ENCODE measurements at places on chromosomes 3 and 15.

DNA sequence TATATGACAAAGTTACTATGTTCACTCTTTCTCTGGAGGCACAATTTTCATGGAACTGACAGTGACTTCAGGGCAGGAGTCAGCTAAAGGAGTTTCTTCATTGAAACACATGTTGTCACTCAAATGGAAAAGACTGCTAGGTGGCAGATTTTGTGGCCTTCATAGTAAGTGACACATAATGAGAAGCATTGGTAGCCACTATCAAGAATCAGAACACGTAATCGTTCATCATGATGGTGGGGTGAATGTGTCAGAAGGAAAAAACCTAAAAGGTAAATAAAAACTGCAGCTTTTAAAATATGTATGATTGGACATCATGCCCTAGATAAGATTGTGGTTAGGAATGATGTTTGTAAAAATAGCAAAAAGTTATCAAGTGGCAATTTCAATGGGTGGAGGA is 1491.0 kb downstream of the SI start:
- DNase-seq = no peak

DNA sequence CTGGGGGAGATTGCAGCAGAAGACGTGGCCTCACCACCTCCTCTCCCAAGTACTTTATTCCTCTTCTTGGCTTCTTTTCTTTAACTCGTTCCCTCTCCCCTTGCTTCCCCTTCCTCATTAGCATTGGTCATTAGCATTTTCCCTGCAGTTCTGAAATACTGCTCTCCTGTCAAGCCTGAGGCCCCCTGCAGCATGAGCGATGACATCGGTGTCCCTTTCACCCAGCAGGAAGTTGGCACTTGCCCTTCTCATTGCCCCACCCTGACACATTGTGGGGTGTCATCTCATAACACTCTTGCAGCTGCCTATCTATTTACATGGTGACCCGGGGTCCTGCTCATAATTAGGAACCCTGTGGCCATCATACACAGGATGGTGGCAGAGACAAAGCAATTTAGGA is 167.1 kb downstream of the ARRDC4 start:
- no peak for DNase-seq

GRCh38 chr15:88301311-88301710 is 44.8 kb upstream of the NTRK3 start:
- DNase-seq = no peak

DNA sequence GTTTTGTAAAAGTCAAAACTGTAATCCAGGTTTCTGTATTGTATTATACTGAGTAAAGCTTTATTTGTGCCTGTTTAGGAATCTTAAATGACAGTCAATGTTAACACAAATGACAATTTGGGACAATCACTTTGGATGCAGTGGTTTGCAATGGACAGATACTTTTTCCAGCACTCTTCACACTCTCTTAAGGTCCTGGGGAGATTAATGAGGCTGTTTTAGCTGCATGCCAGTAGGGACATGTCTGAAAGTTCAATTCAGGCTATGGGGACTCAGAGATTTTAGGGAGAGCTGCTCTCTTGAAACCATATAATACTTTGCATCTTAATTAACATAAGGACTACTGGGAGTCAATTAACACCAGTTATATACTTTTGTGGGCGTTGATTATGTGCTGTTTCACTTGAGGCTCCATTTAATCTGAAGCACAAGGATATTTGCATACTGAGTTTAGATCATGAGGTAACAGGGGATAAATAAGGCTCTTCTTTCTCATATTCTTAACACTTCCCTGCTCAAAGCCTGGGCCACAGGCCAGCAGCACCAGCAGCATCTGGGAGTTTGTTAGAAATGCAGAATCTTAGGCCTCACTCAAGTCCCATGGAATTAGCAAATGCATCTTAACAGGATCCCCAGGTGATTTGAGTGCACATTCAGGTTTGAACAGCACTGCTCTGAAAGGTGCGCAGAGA is 972.8 kb downstream of the PLOD2 start:
- no peak for DNase-seq

GRCh38 chr15:83930392-83931212 is 276.7 kb downstream of the ADAMTSL3 start:
- DNase-seq = no peak

GRCh38 chr15:91688811-91689210 is 164.7 kb upstream of the SLCO3A1 start:
- DNase-seq = no peak

GRCh38 chr3:13927295-13927694 is 47.4 kb upstream of the WNT7A start:
- DNase-seq = peak; percentile 22

DNA sequence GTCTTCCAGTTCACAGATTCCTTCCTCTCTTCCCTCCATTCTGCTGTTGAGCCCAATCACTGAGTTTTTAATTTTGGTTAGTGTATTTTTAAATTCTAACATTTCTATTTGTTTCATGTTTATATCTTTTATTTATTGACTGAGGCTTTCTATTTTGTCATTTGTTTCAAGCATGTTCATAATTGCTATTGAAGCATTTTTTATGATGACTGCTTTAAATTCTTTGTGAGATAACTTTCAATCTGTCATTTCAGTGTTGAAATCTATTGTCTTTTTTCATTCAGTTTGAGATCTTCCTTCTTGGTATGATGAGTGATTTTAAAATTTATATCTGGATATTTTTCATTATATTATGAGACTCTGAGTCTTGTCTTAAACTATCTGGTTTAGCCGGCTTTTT is 192.3 kb downstream of the RPLP1 start:
- no peak for DNase-seq

- no peak for DNase-seq
These were observed 3.3 kb upstream of the ARIH2 start for GRCh38 chr3:48915296-48915695.

- no peak for DNase-seq
These were observed 109.7 kb downstream of the MFSD1 start for GRCh38 chr3:158911586-158911985.

DNA sequence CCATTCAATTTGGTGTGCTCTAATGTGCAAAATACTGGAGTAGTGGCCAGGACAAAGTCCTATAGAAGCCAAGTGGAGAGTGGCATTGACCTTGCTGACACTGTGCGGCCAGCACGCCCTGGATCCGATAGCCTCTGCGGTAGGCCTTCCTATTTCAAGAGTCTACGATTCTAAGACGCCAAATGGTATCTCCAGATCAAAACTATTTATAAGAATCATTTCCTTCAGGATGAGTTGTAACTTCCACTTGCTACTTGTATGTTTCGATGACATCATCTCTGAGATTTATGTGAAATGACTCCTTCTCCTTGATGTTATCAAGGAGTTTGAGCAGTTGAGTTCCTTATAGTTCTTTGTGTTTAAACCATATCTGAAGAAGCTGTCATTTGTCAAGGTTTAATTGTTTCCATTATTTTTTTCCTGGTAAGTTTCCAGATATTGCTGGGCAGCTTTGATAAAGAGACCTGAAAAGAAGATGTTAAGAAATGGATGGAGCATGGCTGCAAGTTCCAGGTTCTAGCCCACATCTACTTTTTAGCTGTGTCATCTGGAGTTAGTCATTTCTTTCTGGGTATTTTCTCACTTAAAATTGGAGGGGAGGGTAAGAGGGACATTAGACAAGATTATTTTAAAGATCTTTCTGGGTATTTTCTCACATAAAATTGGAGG is 71.8 kb downstream of the TMEM44 start:
- DNase-seq = no peak

DNA sequence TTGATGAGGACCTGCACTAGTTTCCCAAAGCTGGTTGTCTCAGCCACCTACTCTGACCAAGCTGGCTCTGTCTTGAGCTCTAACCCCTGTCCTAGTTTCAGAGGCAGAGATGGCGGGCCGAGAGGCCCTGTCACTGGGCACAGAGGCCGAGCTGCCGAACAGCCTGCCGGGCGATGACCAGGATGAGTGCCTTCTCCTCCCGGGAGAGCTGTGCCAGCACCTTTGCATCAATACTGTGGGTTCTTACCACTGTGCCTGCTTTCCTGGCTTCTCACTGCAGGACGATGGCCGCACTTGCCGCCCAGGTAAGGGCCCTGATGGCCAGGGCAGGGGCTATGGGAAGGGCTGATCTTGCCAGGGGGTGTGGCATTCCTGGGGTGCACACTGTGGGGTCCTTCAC is 69.1 kb downstream of the FBLN2 start:
- no peak for DNase-seq

DNA sequence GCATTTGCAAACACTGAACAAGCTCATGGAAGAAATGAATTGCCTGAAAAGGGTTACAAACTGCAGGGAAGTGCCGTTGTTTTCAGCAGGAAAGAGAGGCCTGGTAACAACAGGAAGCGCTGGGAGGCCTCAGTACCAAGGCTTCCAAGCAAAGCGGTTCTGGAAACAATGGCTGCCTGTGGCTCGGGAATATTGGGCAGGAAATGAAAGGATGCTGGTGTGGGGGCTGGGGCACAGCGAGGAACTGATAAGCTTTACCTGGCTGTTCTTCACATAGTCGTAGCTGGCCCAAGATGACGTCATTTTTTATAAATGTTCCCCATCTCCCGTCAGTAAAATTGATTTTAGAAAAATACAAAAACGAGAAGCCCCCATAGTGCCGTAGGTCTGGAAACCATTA is 55.9 kb downstream of the ARHGAP31 start:
- peak; percentile 66 for DNase-seq

- DNase-seq = no peak
These were observed 283.9 kb downstream of the TAFA4 start for GRCh38 chr3:68648494-68648893.

GRCh38 chr3:105503191-105503593 is 136.5 kb downstream of the ALCAM start:
- DNase-seq = no peak
